ENCODE measurements at places on chromosomes 7 and 10. TPM values are rescaled to one million over a fixed set of nuclear protein-coding genes. Genes with fewer than 3 reads are reported as not detected.

DNA sequence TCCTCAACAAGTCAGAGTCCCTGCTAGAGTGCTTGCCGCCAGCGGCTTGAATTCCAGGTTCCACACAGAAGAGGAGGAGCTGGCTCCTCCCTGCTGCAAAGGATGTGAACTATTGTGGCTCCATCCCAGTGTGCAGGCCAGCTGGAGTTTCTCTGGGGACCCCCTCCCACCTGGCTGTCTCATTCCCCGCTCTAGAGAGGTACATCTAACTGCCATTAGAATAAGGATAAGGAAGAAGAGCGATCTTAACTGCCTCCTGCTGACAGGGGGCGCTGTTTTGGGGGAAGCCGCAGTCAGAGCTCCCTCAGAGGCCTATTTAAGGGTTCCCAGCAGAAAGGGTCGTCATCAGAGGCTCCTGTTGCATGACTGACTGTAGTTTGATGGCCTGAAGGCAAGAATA lies 40.8 kb upstream of the HECW1 start:
- DNase-seq = no peak

DNA sequence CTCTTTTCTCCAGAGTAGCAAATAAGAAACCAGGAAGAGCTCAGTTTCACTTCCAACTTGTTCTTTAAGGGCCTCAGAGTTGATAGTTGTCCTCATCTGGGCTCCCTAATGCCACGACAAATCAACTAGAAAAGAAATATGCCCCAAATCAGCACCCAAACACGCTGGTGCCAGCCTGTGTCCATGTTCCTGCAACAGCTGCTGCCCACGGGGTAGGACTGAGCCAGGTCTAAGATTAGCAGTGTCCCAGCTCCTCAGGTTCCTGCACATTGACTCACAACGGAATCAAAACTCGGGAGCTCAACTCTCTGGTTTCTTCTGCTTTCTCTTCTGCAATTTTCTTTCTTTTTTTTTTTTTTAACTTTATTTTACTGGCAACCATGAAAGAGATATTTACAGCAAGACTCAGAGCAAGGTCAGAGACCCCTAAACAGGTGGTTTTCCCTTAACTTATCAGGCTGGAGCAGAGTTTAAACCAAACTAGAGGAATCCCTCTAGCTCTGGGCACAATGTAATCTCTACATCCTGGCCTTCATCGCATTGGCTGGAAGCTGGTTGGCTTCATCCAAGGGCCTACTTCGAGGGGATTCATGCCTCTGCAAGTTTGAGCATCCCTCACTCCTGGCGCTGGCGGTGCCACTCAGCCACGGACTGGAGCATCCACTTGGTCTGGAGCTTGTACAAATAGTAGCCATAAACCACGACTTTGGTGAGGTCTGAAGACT lies 126.1 kb downstream of the PFKFB3 start:
- DNase-seq = no peak

POLR2J2 gene
- 3.7 TPM for total RNA-seq

- no peak for DNase-seq
These were observed 62.0 kb downstream of the KIAA1549 start for GRCh38 chr7:138919216-138919615.

MMP21 gene
- total RNA-seq = 0.20 TPM

TRDMT1 gene
- total RNA-seq = 1.1 TPM

DNA sequence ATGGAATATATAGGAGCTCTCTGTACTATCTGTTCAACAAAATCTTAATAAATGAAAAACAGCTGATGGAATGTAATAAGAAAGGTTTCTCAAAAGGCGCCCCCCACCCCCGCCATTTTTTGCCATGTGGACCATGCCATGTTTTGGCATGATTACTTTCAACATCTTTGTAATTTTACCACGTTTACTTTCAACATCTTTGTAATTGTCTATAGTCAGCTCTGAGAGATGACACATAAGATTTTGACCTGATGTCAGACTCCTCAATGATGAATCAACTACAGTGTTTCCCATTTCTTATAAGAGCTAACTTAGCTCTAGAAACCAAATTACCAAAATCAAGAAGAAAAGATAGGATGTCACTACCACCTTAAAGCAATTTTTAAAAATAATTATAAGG lies 144.9 kb upstream of the AHR start:
- DNase-seq = no peak

GRCh38 chr7:55157764-55158105 lies 138.9 kb downstream of the EGFR start:
- DNase-seq = no peak

- DNase-seq = no peak
These were observed 162.9 kb upstream of the PRSS58 start for GRCh38 chr7:142420554-142421362.

DNA sequence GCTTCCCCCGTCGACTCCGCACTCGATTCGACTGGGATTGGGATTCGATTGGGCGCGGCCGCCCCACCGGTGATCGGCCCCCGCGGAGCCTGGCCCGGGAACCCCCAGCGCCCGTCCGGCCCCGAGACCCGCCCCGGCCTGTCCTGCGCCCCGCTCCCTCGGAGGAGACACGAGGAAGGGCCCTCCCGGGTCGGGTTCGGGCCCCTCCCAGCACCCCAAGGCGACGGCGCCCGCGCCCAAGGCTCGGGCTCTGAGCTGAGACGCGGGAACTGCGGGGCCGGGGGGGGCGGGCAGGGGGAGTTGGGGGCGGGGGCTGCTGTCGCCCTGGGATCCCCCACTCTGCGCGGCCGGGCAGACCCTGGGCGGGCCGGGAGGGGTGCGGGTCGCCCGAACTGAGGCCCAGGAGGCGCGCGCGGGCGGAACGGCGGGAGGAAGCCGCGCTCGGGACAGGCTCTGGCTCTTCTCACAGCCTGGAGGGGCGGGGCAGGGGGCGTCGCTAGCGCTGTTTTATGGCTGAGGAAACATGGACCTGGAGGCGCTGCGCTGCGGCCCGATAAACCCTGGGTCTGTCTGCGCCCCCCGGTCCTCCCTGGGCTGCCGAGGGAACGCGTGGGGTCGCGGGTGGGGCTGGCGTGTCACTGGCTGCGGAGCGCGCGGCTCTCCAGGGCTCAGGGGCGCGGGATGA lies 1.7 kb upstream of the NKX6-2 start:
- no peak for DNase-seq

- DNase-seq = no peak
These were observed 60.4 kb upstream of the KCNIP2 start for GRCh38 chr10:101903827-101904550.

GRCh38 chr10:118031351-118032075 lies 15.2 kb downstream of the RAB11FIP2 start:
- DNase-seq = no peak

DNA sequence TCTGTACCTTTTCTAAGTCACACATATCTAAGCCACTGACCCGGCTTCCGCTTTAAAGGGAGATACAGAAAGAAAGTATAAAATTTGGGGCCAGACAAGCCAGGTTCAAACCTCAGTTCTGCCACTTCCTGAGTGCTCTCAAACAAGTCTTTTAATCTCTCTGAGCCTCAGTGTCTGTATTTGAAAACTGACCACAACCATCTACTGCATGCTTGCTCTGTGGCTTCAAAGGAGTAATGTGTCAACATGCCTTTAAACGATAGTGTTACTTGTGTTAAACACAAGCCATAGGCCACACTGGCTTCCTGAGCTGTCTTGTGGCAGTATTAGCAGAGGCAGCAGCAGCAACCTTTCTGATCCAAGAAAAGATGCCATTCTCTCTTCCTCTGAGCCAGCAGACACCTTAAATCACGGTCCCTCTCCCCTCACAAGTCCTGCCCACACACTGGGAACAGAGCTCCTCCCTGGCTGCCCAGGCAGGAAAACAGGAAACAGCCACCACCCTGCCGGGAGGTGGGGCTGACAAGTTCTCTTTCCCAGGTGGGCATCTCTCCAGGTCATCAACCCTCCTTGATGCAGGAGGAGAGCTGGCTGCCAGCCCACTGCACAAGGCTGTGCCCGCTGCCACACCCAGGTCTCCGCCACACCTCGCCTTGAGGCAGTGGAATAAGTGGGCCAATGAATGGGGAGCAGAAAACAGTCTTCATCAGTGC lies 10.7 kb downstream of the HIP1 start:
- DNase-seq = no peak

All from left lobe of liver (tissue), 2 donors.